ENCODE measurements at places on chromosomes 7 and 10.

DNA sequence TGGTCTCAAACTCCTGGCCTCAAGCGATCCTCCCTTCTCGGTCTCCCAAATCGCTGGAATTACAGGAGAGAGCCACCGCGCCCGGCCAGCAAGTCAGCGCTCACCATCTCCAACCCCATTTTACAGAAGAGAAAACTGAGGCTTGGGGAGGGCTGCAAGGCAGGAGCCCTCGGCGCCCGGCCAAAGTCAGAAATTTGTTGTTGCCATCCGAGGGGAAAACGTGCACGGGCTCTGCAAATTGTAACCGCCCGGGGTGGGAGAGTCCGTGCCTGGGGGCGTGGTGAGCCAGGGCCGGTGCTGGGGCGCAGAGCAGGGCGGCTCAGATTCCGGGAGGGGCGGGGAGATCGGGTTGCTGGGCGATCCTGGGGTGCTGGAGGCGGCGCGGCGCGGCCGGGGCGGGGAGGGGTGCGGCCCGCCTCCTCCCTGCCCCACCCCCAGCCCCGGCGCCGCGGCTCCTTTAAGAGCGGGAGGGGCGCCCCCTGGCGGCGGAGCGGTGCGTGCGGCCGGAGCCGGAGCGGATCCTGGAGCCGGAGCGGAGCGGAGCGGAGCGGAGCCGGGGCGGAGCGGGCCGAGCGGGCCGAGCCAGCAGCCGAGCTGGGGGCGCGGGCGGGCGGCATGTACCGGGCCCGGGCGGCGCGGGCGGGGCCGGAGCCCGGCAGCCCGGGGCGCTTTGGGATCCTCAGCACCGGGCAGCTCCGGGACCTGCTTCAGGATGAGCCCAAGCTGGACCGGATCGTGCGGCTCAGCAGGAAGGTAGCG lies at the start of gene VPS37D:
VPS37D (plus strand) TSS at position 488 of the 759 bp plus-strand sequence; CDS start at position 616, 128 bp downstream.
- DNase-seq: peak; percentile 70
- no peaks in the 10 kb centered on the region for H3K27me3 ChIP-seq
- H3K27ac ChIP-seq: no peak within 1 kb of the TSS
- no peaks in the 10 kb centered on the region for H3K36me3 ChIP-seq
- H3K4me1 ChIP-seq: peaks cover 13% of the 10 kb centered on the region

DNA sequence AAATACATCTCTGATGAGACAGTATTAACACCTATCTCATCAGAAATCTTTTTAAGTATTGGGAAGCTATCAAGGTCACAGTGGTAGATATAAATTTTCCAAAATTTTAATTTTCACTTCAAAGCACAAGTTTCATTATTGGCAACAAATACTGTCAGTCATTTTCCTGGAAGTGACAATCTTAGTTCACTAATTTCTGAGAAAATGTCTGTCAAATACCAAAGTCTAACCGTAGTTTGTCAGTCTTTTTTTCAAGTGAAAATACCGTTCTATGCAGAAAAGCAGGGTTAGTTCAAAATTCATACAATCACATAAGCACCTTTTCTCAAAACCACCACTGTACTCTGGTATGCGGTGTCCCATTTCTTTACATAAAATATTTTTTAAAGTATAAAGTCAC lies 40.4 kb downstream of the CACUL1 start:
- no peaks in the 10 kb centered on the region for H3K27me3 ChIP-seq
- H3K4me3 ChIP-seq: no peak overlapping the region
- no peaks in the 10 kb centered on the region for H3K36me3 ChIP-seq
- H3K27ac ChIP-seq: no peak overlapping the region
- no peak for DNase-seq
- no peaks in the 10 kb centered on the region for H3K4me1 ChIP-seq

- no peak overlapping the region for H3K4me3 ChIP-seq
- H3K27ac ChIP-seq: no peak overlapping the region
- DNase-seq: no peak
- H3K36me3 ChIP-seq: no peaks in the 10 kb centered on the region
Observed at GRCh38 chr7:98681951-98682350, 64.9 kb downstream of the NPTX2 start.

DNA sequence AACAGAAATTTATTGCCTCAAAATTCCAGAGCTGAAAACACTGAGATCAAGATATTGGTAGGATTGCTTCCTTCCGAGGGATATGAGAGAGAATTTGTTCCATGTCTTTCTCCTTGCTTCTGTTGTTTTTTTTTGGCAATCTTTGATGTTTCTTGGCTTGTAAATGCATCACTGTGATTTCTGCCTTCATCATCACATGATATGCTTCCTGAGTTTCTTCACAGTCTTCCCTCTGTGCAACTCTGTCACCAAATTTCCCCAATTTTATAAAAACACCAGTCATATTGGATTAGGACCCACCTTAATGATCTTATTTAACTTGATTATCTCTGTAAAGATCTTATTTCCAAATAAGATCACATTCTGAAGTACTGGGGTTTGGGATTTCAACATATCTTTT lies 14.7 kb downstream of the TMEM236 start:
- H3K27me3 ChIP-seq: peaks cover 37% of the 10 kb centered on the region
- H3K27ac ChIP-seq: no peak overlapping the region
- H3K4me3 ChIP-seq: no peak overlapping the region
- no peak for DNase-seq

DNA sequence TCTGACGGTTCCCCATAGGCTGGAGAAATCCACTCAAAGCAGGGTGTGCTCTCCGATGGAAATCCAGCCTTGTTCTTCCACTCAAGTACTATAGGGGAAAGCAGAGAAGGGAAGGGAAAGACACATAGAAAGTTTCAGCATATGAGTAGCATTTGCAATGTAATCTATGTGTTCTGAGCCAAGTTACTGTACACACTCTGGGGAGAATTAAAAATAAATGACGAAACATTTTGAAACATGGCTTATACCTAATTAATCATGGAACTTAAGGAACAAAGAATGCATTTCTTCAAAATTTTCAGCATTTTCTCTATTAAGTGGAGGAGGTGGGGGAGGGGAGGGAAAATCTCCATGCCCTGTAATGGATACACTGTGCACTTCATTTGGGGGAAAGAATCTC lies 198.1 kb upstream of the HABP2 start:
- no peaks in the 10 kb centered on the region for H3K4me1 ChIP-seq
- no peak overlapping the region for H3K4me3 ChIP-seq
- no peak for DNase-seq
- H3K36me3 ChIP-seq: no peaks in the 10 kb centered on the region

- DNase-seq: no peak
- no peaks in the 10 kb centered on the region for H3K27me3 ChIP-seq
- no peak overlapping the region for H3K4me3 ChIP-seq
- no peaks in the 10 kb centered on the region for H3K4me1 ChIP-seq
Observed at GRCh38 chr10:10520491-10521385, 496.9 kb upstream of the CELF2 start.

- H3K4me3 ChIP-seq: no peak overlapping the region
- H3K4me1 ChIP-seq: no peaks in the 10 kb centered on the region
- H3K27me3 ChIP-seq: no peaks in the 10 kb centered on the region
- no peak overlapping the region for H3K27ac ChIP-seq
- H3K36me3 ChIP-seq: no peaks in the 10 kb centered on the region
- no peak for DNase-seq
Observed at GRCh38 chr7:17526621-17527020, 228.2 kb downstream of the AHR start.

DNA sequence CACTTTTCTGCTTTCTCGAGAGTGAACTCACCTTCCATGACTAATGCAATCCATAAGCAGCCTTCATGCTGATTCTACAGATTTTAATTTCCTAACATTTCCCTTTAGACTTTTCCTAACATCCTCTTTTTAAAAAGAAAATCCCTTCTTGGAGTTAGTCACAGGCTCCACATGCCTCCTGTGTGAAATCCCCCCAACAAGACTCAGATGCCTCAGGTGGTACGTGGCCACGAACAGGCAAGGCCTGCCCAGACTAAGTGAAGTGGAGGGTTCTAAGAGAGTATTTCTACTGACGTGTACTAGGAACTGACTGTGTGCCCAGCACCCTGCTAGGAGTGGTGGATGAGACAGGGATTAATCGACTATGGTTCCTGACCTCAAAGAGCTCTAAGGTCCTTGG lies 125.9 kb upstream of the HPS1 start:
- H3K4me3 ChIP-seq: no peak overlapping the region
- H3K27me3 ChIP-seq: no peaks in the 10 kb centered on the region
- no peaks in the 10 kb centered on the region for H3K4me1 ChIP-seq
- H3K36me3 ChIP-seq: no peaks in the 10 kb centered on the region
- DNase-seq: no peak

DNA sequence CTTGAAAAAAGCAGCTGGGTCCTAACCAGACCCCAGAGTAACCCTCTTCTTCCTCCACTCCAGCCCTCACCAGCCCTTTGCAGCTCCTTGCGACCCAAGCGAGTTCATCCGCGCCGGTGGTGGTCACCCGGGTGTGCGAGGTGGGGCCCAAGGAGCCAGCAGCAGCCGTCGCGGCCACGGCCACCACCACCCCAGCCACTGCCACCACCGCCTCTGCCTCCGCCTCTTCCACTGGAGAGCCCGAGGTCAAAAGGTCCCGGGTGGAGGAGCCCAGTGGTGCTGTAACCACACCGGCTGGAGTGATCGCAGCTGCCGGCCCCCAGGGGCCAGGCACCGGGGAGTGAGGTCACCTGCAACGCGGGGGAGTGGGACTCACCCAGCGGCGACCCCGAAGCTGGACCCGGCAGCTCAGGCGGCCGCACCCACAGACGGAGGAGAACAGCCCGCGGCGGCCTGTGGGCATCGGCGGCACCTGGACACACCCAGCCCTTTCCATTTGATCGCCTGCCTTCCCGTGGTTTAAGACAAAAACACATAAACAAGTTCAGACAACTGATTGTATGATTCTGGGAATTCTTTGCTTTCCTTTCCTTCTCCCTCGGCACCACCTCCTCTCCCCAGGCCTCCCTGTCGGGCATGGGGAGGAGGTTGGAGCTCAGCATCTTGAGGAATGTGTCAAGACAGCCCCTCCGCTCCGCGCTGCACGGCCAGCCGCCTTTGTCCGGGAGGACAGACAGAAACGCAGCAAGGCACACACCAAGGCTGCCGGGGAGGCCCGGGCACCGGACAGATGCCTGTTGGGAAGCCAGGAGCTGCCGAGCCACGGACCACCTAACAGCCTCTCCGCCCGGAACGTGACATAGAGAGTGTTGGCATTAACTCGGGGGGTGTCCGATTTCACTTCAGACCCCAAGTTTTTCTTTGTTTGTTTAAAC lies 13.0 kb upstream of the AP5Z1 start:
- no peaks in the 10 kb centered on the region for H3K27me3 ChIP-seq
- H3K36me3 ChIP-seq: no peaks in the 10 kb centered on the region
- H3K4me3 ChIP-seq: no peak overlapping the region
- DNase-seq: no peak

GRCh38 chr7:46600340-46600739 lies 679.3 kb upstream of the IGFBP3 start:
- H3K27me3 ChIP-seq: no peaks in the 10 kb centered on the region
- no peaks in the 10 kb centered on the region for H3K36me3 ChIP-seq
- no peak overlapping the region for H3K27ac ChIP-seq
- H3K4me3 ChIP-seq: no peak overlapping the region
- H3K4me1 ChIP-seq: no peaks in the 10 kb centered on the region

- no peak for DNase-seq
- no peaks in the 10 kb centered on the region for H3K4me1 ChIP-seq
- no peak overlapping the region for H3K27ac ChIP-seq
- no peaks in the 10 kb centered on the region for H3K36me3 ChIP-seq
- H3K4me3 ChIP-seq: no peak overlapping the region
Observed at GRCh38 chr7:6547400-6547799, 3.9 kb downstream of the GRID2IP start.

DNA sequence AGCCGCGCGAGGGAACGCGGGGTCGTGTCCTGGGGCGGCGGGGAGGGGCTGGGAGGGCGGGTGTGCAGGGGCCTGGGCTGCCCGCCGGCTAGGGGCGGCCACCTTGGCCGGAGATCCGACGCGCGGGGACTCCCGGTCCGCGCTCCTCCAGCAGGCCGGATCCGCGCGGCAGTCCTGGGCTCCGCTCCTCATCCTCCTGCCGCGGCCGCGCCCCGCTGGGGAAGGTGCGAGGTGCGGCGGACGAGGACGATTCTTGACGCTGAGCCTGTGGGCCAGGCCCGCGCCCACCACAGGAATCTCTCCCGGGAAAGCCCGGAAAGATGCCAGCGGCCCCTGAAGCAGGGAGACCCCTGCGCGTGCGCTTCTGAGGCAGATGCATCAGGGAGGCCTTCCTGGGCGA lies 6.6 kb upstream of the OGDHL start:
- peak overlapping the region; percentile 54 for H3K4me3 ChIP-seq
- no peak for DNase-seq
- peaks cover 1% of the 10 kb centered on the region for H3K4me1 ChIP-seq
- H3K27ac ChIP-seq: no peak overlapping the region
- peaks cover 10% of the 10 kb centered on the region for H3K27me3 ChIP-seq
- no peaks in the 10 kb centered on the region for H3K36me3 ChIP-seq

GRCh38 chr7:23594879-23595604 lies 2.1 kb upstream of the CCDC126 start:
- H3K4me3 ChIP-seq: no peak overlapping the region
- H3K27ac ChIP-seq: no peak overlapping the region
- no peaks in the 10 kb centered on the region for H3K4me1 ChIP-seq

GRCh38 chr7:27640884-27641574 lies 21.7 kb downstream of the HIBADH start:
- no peak for DNase-seq
- no peaks in the 10 kb centered on the region for H3K27me3 ChIP-seq
- peaks cover 4% of the 10 kb centered on the region for H3K36me3 ChIP-seq

- H3K27me3 ChIP-seq: no peaks in the 10 kb centered on the region
- DNase-seq: no peak
- H3K36me3 ChIP-seq: no peaks in the 10 kb centered on the region
- H3K4me1 ChIP-seq: no peaks in the 10 kb centered on the region
- no peak overlapping the region for H3K27ac ChIP-seq
Observed at GRCh38 chr7:30859940-30860496, 51.6 kb upstream of the AQP1 start.

- no peaks in the 10 kb centered on the region for H3K36me3 ChIP-seq
- no peaks in the 10 kb centered on the region for H3K4me1 ChIP-seq
- DNase-seq: no peak
Observed at GRCh38 chr10:52343439-52343838, 29.4 kb downstream of the DKK1 start.

DNA sequence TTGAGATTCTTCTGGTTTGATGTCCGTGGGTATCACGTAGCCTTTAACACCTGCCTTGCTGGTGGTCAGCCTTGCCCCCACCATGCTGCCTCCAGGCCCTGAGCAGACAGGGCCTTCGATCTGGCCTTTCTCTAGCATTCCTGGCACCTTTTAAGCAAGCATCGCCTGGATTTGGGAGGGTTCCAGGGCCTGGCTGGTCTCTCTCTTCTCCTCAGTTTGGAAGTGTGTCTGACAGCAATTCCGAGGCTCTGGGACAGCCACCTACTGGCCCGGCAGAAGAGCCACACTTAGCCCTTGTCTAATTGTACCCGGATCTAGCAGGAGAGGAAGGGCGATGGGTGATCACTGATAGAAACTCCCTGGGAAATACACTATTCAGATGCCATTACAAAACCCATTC lies 441.3 kb upstream of the MKI67 start:
- no peak overlapping the region for H3K4me3 ChIP-seq
- H3K27me3 ChIP-seq: no peaks in the 10 kb centered on the region
- H3K36me3 ChIP-seq: no peaks in the 10 kb centered on the region
- no peak overlapping the region for H3K27ac ChIP-seq
- H3K4me1 ChIP-seq: no peaks in the 10 kb centered on the region
